Brain pericyte (primary cell): ENCODE measurements at places on chromosomes 2 and 18.

DNA sequence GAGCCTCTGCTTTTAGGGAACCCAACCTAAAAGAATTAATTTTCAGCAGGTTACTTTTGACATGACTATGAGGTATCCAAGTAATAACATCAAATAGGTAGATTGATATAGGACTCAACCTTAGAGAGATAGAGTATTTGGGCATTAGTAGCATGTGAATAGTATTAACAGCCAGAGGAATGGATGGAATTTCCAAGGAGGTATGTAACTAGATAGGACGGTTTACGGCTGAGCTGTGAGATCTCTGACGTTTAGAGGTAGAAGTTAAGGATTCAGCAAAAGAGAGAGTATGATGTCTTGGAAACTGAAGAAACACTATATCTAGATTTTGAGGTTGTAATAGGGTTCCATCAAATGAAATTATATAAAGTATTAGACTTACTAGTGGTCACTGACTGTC, 70.3 kb downstream of the HNMT start:
- no peak for DNase-seq

DNA sequence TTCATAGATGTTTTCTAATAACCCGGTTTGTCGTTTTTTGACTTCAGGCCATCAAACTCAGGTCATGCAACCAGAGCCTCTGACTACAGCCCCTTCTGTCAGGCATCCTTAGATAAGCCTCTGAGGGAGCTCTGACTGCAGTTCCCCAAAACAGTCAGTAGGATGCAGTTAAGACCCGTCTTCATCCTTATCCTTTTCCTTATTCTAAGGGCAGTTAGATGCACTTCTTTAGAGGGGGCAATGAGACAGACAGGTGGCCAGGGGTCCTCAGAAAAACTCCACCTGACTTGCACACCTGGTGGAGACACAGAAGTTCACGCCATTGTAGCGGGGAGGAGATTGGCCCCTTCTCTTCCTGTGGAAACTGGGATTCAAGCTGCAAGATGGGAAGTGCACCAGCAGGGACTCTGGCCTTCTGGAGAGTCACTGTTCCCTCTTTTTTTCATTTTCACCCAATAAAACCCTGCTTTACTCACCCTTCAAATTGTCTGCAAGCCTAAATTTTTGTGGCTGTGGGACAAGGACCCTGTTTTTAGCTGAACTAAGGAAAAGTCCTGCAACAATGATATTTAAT, 104.8 kb upstream of the TFPI start:
- no peak for DNase-seq

DNA sequence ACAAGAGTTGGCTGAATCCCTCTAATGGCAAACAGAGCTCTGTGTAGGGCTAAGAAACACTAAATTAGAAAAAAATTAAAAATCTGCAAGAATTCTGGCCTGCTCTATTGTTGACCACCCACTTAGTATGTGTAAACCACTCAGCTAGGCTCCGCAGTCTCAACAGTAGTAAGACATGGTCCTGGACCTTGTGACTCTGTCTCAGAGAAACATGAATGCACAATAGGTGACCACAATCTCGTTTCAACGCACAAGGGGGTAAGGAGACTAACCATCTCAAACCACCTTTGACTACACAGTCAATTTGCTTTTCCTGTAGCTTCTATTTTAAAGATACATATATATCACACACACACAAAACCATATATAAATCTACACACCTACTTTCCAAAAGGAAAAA, 16.5 kb downstream of the SEPTIN10 start:
- no peak for DNase-seq

DNA sequence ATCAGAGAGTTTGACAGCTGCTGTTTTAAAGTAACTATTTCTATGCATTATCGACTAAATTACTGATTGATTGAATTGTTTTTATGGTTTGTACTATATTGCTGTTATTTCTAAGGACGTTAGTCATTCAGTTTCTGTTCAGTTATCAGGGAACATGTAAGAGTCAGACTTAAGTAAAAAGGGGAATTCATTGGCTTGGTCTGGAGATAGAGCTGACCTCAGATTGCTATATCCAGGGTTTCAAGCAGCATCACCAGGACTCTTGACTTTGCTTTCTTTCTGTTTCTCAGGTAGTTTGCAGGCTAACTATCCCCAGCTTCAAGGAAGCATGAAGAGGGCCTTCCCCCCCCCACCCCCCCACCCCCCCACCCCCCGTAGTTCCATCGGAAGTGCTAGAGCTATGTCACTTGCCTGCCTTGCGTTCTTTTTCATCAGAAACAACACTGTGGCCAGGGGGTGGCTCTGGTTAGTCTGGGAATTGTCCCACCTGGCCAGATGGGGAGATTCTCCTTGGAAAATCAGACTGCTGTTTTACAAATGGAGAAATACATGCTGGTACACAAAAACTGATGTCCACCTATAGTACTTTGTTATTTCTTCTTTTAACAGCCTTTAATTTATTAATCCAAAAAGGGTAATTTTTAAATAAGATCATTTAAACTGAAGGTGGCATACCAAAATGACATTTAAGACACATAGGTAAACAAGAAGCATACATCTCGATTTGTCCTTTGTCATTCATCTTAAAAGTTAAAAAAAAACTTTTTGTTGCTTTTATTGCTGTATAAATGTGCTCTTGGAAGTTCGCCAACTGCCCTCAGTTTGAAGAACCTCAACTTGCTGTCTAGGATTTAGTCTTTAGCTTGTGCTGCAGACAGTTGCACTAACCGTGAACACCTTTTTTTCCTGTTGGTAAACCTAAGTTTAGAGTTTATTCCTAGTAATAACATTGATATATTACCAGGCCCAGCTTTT, 9.4 kb downstream of the SMAD4 start:
- no peak for DNase-seq

DNA sequence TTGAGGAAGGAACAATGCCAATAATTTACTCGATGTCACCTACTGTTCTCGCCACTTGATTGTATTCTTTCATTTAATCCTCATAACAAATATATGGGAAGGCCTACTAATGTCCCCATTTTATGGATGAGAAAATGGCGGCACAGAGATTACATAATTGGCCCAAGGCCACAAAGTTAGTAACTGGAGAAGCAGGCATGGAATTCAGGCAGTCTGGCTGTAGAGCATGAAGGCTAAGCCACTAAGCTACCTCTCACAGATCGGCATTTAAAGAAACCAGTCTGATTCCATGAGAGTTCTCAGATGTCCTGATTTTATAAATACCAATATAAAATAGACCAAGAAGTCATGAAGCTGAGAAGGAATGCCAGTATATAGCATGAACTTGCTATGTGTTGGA, 121.8 kb upstream of the EPAS1 start:
- no peak for DNase-seq

DNA sequence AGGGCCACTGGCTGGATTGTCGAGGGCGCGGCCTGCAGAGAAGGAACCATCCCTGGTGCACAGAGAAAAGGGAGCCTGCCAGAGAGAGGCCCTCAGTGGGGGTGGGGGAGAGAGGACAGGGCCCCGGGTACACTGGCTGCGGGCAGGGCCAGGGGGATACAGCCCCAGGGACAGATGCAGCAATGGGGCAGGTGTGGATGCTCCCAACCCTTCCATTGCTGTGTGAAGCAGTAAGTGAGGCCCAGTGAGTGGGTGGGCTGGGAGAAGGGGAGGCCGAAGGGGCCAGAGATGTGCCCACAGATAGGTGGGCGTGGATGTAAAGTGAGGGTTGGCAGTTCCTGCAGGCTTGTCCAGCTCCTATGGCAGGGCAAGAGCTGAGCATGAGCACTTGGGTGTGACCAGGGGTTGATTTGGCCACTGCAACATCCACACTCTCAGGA, 7.4 kb downstream of the AGXT start:
- DNase-seq: no peak

DNA sequence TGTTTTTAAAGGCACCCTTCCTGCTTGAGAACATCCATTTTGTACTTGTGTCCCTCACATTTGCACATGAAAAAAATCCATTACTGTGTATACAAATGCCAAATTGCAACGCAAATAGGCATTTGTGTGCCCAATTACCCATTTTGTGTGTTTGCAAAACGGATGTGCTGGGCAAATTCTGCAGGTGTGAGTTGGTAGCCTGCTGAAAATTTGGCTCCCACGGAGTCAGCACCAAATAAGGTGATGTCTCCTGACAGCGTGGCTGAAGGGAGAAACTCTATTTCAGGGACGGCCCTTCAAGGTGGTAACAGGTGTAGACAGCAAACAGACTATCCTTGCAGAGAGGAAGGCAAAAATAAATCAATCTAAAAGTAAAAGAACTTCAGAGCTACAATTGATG, 661.1 kb downstream of the BCL11A start:
- no peak for DNase-seq

GRCh38 chr18:23191232-23191631, 55.9 kb downstream of the CABLES1 start:
- DNase-seq: no peak

- DNase-seq: no peak
Observed at GRCh38 chr18:52401236-52401635, 61.2 kb downstream of the DCC start.

DNA sequence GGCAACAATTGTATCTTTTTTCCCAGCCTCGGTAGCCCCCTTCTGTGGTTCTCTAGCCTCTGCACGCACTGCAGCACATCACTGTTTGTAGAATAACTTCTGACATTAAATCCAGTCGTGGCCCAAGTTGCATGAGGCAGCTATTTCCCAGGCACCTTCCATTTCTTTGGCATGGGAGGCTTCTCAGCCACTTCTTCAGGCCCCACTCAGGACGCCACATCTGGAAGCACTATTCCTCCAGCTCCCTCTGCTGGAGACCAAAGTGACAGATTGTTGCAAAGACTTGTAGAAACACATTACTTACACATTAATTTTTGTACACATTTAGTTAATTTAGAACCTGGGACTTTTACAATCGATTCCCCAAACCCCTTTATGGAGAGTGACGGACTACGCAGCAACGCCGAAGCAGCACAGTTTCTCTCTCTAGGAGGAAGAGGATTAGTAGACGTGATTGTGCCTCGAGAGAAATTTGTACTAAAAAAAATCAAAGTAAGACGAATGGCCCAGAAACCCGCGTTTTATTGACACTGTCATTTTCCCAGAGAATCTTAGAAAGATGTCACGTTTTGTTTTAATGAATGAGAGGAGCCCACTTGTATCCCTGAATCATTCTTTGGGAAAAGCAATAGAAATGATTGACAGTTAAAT, 57.8 kb upstream of the RGPD5 start:
- DNase-seq: peak; percentile 13

- DNase-seq: no peak
Observed at GRCh38 chr2:212974692-212975091, 176.7 kb downstream of the IKZF2 start.

GRCh38 chr2:163852616-163853015, 116.8 kb upstream of the FIGN start:
- no peak for DNase-seq

GRCh38 chr18:5512176-5512575, 31.6 kb downstream of the EPB41L3 start:
- no peak for DNase-seq

DNA sequence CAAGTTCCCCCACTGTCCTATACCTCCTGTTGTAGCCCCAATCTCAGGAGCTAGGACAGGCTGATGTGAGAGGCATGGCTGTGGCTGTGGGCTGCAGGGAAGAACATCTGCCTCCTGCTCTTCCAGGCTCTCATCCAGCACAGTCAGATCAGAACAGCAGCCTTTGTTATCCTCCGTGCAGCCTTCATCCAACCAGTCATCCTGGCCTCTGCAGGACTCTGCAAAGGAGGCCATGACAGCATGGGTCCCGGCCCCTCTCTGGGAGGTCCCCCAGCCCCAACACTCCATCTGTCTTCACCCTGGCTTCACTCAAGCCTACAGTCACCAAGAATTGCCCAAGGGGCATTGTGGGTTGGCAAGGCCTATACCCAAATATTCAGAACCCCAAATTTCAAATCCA, 223.2 kb upstream of the COPS8 start:
- no peak for DNase-seq

DNA sequence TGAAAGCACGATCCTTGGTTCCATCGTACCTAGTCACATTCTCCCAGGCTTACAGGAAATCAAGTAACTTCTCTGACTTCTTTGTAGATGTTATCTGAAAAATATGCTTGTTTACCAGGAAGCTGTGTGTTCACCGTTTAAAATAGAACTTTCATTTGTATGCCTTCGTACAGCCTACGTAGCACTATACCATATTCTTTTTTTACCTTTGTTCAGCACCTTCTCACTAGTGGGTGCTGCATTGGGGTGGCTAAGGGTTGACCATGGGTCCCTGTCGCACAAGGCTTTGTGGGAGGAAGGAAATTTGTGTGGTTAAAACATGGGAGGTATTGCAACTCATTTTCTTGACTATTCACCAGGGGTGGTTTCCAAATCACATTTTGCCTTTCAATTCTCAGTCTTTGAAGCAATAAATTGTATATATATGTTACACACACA, 16.6 kb downstream of the MALT1 start:
- no peak for DNase-seq

GRCh38 chr2:217941886-217942728, 60.7 kb downstream of the TNS1 start:
- no peak for DNase-seq

DNA sequence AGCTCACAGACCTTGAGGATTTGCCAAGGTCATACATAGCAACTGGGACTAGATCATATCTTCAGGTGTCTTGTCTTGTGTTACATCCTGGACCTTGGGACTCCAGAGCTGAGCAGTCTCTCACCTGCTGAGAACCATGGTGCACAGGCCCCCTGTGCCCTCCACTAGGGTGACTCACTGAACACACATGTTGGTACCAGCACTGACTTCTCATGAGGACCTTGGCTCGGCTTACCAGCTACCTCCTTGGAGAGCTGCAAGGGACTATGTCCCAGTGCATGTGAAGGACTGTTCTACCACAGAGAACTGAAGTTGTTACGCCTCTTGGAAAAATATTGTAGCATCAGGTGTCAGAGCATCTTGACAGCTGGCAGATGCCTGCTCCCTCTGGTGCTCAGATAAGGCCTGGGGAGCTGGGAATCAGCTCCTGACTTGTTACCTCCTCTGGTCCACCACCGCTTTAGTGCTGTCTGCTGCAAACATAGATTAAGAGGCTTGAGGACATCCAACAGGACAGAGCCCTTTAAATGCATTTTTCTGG, 72.1 kb downstream of the WDSUB1 start:
- no peak for DNase-seq

DNA sequence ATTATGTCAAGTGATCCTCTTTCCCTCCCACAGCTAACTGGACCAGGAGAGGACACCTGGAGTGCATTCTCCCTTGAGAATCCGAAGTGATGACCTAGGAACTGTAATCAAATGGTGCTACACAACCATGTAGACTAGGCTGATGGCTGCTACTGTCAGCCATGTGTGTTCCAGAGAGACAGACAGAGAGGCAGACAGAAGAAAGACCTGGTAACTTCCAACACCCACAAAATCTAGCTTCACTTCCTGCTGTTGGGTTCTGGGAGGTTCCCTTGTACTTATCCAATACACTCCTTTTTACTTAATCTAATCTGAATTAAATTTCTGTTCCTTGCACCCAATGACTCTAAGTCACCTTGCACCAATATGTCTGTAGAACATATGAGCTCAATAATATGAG, 72.3 kb downstream of the AAK1 start:
- DNase-seq: no peak

- no peak for DNase-seq
Observed at GRCh38 chr2:10760794-10761504, 39.5 kb downstream of the ATP6V1C2 start.
